ENCODE measurements at places on chromosomes 4 and X.

DNA sequence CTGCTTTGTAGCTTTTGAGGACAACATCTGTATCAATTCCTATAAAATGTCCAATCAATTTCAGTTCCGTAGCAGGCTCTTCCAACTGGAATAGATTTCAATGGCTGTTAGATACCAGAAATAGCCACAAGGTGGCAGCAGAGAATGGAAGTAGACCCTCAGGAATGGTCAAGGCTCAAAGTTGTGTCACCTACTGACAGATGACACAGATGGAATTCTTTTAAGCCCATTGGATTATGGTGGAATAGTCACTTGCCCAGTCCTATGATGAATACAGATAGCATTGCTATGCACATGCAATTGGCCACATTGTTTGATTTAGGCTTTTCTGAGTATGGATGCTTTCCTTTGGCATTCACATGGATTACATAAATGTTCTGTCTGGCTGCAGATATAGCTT, 130.4 kb upstream of the RADX start:
- peak; percentile 41 for DNase-seq

DNA sequence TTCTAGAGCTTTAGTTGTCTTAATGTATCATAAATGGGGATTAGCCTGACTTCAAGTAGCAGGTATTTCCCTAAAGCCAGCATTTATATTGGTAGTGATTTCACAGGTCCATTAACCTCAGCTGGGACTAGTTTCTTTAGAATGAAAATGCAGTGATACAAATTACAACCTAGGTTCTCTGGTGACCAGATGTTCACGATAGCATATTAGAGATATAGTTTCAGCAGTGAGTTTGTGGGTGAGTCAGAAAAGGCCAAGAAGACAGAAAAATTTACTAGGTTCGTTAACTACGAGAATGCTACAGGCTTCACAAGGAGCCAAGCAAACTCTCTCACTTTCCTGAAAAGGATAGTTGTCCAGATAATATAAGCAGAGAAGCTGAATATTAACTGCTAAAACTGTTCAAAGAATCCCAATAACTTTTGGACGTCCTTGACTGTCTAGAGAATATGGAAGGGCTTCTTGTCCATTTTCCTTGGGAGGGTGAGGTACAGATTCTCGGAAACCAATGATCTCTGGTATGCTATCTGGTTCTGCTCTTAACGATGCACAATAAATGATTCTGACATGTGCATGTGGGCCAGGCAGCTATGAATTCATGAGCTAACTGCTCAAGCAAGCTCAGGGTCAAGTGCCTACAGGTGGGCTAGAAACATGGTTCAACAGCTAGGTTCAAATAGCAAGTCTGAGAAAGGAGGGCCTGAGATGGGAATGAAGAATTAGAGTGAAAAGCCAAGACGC, 6.0 kb upstream of the SPCS3 start:
- DNase-seq, result no peak

DNA sequence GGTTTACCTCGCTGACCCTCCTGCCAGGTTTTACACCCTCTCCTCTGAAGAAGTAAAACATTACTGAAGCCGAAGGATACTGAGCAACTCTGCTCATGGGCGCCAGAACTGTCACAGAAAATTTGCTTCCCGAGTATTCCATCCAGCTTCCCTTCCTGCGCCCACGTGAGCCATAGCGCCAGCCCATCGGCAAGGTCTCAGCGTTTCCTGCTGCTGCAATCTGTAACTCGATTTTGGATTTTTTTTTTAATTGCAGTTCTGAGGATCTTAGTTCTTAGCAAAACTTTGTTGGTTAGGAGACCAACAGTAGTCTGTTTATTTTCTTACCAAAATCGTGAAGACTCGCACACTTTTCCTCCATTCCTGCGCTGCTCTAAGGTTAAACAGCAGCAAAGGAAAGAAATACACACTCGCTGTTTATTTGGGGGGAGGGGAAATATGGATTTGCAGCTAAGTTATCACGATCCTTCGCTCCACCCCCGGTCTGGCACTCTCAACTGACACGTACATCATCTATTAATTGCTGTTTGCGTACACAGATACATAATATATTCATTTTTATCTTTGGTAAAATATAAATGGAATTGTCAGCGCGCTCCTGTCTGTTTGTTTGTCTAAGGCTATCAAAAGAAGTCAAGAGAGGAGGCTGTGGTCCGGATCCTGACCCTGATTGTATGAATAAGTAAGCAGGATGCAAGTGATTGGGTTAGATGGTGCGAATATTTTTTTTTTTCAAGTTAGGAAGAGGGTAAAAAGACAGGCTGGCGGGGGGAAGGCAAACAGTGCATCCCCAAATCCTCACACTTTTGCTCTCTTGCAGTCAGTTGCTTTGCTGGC, at the start of gene TLL1:
Gene TLL1 (plus strand): TSS at position 777 of the 837 bp plus-strand sequence. CDS start 668 bp downstream, outside the sequence.
- no peak for DNase-seq

GRCh38 chr4:31592293-31592692, 872.1 kb downstream of the PCDH7 start:
- no peak for DNase-seq

DNA sequence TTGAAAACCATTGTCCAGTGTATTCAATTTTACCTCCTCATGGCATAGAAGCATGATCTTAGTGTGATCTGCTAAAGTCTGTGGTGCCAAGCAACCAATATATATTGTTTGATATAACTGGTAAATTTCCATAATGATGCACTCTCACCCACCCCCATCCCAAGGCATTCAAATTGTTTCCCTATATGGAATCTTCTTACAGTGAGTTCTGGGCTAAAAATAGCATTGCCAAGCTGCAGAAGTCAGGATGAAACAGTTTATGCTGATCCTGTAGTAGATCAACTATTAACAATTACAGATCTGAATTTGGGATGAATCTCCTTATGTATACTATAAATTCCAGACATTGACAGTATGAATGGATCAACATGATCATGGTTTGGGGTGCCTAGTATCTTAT, 20.9 kb downstream of the FGF13 start:
- no peak for DNase-seq

DNA sequence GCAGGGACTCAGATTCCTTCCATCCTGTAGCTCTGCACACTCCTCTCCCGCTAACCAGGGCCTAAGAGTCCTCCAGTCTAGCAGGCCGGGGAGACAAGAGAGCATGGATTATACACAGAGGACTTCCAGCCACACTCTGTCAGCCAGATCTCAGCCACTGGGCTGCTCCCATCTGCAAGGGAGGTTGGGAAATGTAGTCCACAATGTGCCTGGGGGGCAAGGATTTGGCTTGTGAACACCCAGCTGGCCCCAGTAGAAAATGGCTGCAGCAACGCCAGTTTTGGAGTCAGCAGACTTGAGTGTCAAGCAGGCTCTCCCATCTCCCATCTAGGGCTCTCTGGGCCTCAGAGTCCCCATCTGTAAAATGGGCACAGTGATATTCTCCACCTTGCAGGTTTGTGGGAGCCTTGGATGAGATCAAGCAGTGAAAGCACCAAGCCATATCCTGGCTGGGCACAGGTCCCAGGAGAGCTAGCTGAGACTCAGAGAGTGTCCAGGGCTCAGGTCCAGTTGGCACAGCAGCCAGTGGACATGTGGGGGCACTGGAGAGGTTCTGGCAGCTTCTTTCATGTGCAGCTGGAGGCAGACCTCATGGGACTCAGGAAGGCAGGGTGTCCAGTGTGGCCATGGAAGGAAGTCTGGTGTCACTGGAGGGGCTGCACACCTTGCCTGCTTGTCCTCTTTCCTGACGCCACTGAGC, 14.6 kb downstream of the PSAPL1 start:
- DNase-seq, result no peak

GRCh38 chr4:29311247-29311646, 1408.9 kb upstream of the PCDH7 start:
- no peak for DNase-seq

DNA sequence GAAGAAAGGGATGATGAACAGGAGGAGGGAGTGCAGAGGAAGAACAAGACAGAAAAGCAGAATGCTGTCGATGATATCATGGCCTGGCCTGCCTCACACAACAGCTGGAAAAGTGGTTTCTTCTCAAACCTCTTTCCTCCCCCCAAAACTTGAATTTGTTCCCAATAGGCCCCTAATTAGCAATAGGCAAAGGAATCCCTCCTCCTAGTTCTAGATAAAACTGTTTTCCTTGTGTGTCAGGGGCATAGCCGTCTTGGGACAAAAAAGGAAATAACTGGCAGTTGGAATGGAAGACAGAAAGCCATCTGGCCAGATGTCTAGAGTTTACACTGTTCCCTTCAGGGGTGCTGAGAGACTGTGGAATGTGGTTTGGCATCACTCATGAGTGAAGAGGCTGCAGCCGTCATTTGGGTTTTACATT, 177.8 kb upstream of the C1QTNF7 start:
- DNase-seq, result no peak

- DNase-seq, result no peak
Observed at GRCh38 chr4:9899306-9900055, 118.0 kb downstream of the DRD5 start.

GRCh38 chr4:60884587-60884986, 315.5 kb upstream of the ADGRL3 start:
- DNase-seq, result no peak

DNA sequence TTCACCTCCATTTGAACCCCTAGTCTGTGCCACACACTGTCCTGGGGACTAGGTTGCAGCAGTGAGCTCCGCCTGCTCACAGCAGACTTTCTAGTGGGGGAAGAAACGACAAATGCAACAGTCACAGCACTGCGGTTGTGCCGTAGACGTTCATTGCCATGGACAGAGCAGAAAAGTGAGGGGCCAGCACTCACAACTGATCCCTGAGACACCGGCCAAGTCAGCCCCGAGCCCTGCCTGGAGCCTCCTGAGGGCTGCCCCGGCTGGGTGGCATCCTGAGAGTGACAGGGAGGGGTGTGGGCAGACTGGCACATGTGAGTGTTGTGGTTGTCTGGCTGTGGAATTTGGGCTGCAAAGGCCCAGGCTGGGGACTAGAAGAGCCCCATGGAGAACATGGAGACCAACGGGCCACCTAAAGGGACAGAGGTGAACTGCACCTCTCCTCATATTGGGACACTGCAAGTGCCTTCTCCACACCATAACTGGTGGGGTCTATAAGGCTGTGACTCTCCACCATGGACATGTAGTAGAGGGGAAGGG, 4.6 kb downstream of the DUSP9 start:
- no peak for DNase-seq

DNA sequence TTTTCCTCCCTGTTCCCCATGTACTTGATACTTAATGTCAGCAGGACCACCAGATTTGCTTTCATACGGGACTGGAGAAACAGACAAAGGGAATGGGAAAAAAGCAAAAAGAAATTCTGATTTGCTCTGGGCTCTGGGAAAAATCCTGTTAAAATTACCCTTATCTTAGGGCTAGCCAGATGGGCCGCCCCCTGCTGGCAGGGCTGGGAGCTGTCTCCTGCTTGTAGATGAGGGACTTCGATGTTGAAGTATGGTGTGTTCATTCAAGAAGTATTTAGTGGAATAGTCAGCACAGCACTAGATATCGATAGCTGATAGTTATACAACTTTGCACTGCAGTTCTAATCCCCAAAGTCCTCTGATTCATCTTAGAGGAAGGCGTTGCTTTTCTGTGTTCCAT, 45.8 kb downstream of the BCORL1 start:
- DNase-seq, result no peak

- no peak for DNase-seq
Observed at GRCh38 chr4:42396752-42397634, at the start of gene SHISA3. SHISA3 (plus strand) TSS chr4:42397488; CDS start chr4:42398057, 569 bp downstream.

DNA sequence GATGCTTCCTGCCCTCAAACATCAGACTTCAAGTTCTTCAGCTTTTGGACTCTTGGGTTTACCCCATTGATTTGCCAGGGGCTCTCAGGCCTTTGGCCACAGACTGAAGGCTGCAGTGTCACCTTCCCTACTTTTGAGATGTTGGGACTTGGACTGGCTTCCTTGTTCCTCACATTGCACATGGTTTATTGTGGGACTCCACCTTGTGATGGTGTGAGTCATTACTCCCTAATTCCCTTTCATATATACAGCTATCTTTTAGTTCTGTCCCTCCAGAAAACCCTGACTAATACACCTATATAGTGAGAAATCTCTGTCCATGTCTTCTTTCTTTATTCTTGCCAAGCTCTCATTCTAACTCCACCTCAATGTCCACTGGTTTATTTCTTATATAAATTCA, 736.9 kb upstream of the HS3ST1 start:
- no peak for DNase-seq

DNA sequence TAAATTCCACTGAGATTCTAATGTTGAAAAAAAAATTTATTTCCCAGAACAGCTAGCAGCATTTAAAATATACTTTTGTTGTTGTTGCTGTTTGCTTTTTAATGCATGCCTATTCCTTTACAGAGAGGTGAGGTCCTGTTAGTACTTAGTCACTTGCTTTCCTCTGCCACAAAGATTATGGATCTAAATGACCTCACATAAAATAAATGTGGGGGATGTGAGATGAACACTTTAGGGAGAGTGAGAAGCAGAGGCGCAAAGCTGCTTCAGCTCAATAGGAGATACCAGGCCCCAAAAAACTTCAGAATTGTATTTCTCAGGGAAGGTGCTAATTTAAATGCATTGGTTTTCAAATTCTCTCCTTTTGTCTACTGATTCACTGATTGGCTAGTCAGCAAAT, 4.0 kb downstream of the LDB2 start:
- DNase-seq, result no peak

DNA sequence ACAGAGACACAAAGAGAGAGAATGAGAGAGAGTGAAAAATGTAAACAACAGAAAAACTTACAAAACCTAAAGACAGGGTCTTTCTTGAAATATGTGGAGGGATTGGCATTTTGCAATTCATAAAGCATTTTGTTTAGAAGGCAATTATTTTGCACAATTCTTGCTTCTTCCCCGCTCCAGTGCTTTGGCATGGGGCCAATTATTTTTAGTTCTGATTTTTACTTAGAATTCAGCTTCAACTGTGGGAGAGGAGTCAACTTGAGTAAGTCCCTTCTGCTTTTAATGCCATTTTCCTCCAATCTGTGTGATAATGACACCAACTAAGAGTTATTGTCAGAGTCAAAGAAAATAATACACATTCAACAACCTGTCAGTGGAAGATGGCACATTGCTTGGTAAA, 1051.9 kb downstream of the NLGN4X start:
- no peak for DNase-seq

- no peak for DNase-seq
Observed at GRCh38 chrX:78619834-78620233, 39.3 kb downstream of the RTL3 start.

- peak; percentile 41 for DNase-seq
Observed at GRCh38 chr4:181143250-181143854, 1099.8 kb upstream of the TENM3 start.

GRCh38 chrX:51215266-51215665, 117.4 kb upstream of the NUDT10 start:
- DNase-seq, result no peak

GRCh38 chr4:112003231-112003907, 141.9 kb upstream of the FAM241A start:
- no peak for DNase-seq

GRCh38 chr4:17809667-17810066, 890 bp downstream of the DCAF16 start:
- no peak for DNase-seq

- no peak for DNase-seq
Observed at GRCh38 chrX:103520386-103520785, 1.1 kb upstream of the RAB40A start.

GRCh38 chr4:141248029-141248428, 27.3 kb downstream of the ZNF330 start:
- DNase-seq, result no peak
